ENCODE measurements at places on chromosomes 2 and 18.

GRCh38 chr2:98009887-98010760, 14.4 kb upstream of the TMEM131 start:
- DNase-seq, result no peak

GRCh38 chr18:60982329-60982695, 350.9 kb upstream of the CDH20 start:
- DNase-seq, result no peak

GRCh38 chr2:96526615-96527285, 9.8 kb upstream of the ARID5A start:
- no peak for DNase-seq

DNA sequence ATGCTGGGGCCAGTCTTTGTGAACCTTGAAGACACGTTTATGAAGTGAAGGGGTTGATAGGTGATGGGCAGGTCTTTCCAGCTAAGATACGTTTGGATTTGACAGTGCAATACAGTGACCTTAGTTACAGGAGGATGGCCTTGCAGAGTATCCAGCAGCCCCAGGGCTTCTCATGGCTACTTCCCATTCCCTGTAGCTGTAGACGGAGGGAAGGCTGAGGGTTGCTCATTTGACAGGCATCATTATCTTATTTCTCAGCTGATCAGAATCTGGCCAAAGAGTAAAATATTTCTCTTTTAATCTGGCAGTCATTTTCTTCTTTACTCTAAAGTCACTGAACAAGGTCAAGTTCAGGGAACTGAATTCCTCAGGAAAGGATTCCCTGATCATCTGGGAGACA, 85.1 kb upstream of the RMDN2 start:
- no peak for DNase-seq

GRCh38 chr2:215010390-215010789, 128.0 kb downstream of the ABCA12 start:
- DNase-seq, result no peak

- no peak for DNase-seq
Measured at GRCh38 chr2:100524331-100524730, 38.5 kb upstream of the PDCL3 start.

GRCh38 chr2:157304811-157305722, 20.6 kb downstream of the ERMN start:
- no peak for DNase-seq

GRCh38 chr18:3329471-3329870, 67.5 kb downstream of the MYL12B start:
- no peak for DNase-seq

DNA sequence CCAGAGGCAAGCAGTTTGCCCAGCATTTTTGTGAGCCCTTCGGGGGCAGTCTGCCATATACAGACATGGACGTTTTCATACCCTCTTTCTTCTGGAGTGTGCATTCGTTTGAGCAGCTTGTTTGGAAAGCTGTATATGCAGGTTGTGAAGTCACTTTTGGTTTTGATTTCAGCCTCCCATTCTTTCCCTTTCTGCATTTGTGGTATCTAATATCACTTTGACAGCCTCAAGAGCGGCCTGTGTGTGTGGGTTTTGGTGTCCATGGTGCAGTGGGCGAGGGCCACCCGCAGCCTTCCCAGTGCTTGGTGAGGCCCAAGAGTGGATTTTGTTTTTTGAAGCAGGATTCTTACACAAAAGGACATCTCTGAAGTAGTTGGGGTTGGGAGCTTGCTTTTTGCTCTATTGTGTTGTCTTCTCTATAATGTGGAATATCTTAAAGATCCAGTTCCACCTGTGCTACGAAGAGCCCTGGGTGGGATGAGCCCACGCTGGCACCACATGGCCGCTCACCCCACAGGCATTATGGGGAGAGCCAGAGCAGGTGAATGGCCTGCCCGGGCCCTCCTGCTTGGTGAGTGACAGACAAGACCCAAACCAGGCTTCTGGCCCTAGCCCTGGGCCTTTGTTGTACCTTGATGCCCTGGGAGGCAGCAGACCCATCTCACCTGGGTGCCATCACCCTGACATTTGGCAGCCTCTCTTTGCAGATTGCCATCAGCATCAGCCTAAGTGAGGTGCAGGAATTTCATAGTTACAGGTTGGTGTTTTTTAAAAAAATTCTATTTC, 29.5 kb downstream of the INPP4A start:
- DNase-seq, result no peak
